ENCODE measurements at places on chromosomes 3 and 15. TPM values are rescaled to one million over a fixed set of nuclear protein-coding genes. Genes with fewer than 3 reads are reported as not detected.

GRCh38 chr3:117602058-117602644 is 892.6 kb downstream of the TUSC7 start:
- DNase-seq: no peak

DNA sequence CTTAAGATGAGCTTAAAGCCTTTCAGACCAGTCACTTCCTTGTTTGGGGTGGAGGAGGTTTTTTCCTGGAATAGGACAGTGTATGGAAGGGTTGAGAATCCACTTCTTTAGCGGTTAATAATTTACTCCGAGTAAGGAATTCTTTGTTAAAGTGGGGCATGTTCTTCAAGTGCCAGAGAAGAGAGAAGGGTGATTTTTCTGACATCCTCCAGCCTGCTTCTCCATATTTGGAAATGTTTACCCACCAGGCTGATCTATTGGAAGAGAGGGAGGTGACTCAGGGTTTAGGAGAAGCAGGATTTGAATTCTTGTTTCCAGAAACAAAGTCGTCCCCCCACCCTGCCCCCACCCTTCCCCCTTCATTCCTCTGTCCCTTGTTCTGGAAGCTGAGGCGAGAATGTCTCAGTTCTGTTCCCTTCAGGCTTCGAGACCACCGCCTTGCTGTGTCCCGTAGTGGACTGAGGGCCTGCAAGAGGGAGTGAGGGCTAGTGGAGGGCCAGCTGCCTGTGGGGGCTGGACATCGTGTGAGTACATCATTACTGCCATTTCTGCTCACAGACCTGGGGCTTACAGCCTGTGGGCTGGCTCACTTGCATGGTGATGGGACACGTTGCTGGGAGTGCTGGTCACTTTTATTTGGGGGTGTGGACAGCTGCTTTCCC is 58.5 kb downstream of the LPP start:
- peak; percentile 99 for DNase-seq

DNA sequence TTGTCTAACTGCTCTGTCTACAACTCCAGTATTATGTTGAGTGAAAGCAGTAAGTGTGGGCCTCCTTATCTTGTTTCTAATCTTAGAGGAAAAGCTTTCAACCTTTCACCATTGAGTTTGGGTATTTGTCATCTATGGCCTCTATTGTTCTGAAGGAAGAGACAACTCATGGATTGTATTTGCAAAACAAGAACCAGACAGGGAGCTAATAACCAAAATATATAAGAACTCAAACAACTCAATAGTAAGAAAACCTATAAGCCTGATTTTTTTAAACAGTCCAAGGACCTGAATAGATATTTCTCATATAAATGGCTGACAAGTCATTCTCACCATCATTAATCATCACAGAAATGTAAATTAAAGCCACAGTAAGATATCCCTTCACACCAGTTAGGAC is 113.0 kb downstream of the TAFA4 start:
- no peak for DNase-seq

GRCh38 chr15:50110285-50110684 is 8.7 kb downstream of the ATP8B4 start:
- DNase-seq: no peak

The CIB1 gene
- total RNA-seq: 45.6 TPM

The SKOR1 gene
- total RNA-seq: 0.10 TPM

DNA sequence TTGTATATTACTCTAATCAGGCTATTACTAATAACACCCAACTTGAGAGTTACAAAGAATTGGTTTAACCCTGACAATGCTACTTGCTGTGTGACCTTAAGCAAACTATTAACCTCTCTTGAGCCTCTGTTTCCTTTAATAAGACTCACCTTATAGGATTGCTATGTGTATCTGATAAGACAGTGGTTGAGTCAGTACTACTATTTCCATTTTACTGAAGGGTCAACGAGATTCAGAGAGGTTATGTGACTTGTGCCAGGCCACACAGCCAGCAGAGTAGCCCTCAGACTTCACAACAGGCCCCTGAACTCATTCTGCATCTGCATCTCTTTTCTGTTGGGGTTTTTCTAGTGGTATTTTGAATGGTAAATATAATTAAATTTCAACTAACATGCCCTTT is 420.1 kb downstream of the MAGI1 start:
- DNase-seq: no peak

The BLM gene
- total RNA-seq: 0.89 TPM

DNA sequence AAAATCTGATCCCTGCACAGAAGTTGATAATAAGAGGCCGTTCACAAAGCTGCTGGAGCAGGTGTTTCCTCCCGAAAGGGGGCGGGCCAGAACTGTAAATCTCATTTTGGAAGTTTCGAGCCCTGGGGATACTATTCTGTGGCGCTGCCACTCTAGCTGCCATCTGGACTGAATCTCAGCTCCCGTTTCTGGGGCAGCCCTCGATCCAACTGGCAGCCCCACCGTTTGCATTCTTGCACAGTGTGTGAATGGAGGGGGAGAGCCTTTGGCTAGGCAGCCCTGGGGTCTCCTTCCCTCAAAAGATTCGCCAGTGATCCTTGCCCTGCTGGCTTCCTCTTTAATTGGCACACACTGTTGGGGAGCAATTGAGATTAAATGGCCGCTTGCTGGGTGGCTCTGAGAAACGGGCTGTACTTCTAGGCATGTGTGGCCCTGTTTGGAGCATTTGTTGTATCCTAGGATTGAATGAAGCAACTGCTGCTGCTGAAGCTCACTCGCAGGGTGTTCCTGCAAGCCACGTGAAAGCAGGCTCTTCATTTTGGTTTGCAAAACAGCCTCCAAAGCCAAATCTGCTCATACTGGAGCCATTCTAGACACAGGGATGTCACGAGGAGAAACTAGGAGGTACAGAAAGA is 57.2 kb upstream of the TOPAZ1 start:
- DNase-seq: no peak

GRCh38 chr15:31461911-31462480 is 135.4 kb downstream of the KLF13 start:
- DNase-seq: no peak

The CLDN16 gene
- 30.2 TPM for total RNA-seq

The GXYLT2 gene
- 1.0 TPM for total RNA-seq

The NIT2 gene
- total RNA-seq: 25.5 TPM

DNA sequence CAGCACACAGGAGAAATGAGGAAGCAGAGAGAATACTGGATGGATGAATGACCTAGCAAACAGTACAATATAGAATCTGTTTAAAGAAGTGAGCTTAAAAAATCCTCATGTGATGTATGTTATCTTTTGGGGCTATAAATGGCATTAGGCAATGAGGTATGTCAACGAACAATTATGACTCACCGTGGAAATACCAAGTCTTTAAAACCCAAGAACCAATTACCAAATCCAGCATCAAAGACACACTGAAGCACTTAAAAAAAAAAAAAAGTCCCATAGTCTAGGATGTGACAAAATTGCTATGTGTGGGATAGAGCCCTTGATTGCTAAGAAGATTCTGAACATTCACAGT is 36.3 kb upstream of the HERC1 start:
- DNase-seq: no peak

The MESP2 gene
- total RNA-seq: not detected

DNA sequence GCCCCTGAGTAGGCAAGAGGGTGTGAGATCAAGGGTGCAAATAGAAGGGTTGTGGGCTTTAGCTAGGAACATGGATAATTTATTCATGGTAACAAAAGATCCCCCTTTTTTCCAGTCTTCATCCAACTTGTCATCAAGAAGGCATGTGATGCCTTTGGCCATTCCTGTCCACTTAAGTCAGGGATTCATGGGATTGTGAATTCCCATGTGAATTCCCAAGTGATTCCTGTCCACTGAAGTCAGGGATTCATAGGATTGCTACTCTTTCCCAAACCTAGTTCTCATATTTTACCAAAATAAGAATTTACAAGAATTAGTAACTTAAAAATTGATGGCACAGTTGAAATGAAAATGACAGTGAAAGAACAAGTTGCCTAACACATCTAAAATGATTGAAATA is 40.8 kb downstream of the HMG20A start:
- DNase-seq: peak; percentile 40

The ROPN1 gene
- total RNA-seq: not detected

DNA sequence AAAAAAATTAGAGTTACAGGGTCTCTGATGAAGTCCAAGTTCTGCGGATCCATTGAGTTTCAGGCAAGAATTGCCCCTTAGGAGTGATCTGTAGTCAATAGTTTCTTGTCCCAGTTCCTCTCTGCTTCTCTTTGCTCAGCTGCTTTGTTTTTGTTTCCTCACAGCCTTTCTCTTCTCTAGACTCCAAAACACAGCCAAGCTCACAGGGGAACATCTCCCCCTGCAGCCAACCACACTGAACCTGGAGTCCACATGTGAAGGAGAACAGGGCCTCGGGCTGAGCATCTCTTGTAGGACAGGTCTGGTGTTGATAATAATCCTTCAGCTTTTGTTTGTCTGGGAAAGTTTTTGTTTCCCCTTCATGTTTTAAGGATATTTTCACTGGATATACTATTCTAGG is 202.6 kb upstream of the ATP10A start:
- no peak for DNase-seq

The DNAH12 gene
- total RNA-seq: 0.25 TPM

DNA sequence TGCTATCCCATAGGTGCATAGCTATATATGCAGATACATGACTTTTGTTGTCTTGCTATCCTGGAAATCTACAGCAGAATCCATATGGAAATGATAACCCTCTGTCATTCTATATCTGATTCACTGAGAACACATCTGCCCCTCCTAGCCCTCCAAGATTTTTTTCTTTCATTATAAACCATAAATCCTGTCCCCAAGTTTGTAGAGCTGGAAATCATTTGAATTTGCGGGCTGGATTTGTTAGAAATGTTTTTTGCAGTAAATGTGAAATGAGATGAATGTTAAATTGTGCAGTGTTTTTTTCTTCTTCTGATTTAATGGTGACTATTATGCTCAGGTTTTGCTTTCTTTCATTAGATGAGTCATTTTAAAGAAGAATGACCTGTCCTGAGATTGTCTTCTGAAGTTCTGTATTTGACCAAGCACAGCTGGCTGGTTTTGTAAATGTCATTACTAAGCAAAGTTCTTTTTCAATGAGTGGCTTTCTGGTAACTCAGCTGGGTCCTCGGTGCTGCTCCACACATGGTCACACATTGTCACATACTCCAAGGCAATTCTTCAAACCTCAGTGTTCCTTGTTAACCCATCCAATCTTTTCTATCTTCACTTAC is 25.3 kb upstream of the ABHD17C start:
- DNase-seq: peak; percentile 27

DNA sequence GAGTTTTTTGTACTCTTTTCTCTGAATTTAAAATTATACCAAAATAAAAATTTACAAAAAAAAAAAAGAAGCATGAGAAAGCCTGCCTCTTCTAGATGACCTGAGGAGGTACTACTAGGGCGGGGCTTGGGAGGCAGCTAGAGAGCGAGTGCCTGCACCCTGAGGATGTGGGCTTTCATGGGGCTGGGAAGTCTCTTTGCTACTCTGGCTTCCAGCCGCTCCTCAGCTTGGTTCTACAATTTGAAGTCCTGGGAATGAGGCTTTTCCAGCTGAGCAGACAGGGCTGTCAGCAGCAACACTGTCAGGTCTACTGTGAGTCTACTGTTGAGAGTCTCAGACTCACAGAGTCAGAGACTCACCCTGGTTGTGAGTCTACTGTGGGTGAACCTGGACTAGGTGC is 8.2 kb upstream of the PSTPIP1 start:
- no peak for DNase-seq

DNA sequence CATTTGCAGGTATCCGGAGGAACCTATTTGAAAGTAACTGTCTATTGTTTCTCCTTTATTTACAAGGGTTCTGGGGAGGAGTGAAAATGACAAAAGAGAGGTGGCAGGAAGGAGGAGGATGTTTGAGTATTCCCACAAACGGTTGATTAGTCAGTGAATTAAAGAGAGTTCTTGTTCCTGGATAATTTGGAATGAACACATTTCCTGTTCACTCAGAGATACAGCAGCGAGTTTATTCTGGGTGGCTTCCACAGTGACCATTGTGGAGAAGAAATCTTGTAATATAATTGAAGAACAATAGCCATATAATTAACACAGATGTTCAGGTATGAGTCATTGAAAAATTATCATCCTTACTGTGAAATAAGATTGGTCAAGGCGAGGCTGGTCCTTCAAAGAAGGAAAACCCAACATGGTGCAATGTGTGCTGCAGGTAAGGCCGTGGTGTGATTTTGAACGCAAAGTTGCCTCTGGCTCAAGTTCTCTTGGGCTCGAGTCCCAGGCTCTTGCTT is 77.3 kb downstream of the NFKBIZ start:
- peak; percentile 56 for DNase-seq

DNA sequence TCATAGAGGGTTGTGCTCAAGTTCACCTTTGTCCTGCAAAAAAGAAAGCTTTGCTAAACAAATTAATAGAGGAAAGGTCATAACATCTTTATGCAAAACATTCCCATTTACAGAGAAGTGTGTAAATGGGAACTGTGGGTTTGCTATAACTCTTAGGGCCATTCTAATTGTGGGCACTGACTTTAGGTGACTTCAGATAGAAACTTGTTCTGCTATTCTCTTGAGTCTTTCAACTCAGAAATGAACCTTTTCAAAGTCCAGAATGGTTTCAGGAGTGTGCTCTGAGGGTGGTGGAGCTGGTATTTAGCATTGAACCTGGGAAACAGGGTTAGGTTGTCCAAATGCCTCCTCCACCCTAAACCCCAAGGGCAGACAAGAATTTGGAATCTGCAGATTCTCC is 34.0 kb downstream of the SPTSSB start:
- DNase-seq: no peak

DNA sequence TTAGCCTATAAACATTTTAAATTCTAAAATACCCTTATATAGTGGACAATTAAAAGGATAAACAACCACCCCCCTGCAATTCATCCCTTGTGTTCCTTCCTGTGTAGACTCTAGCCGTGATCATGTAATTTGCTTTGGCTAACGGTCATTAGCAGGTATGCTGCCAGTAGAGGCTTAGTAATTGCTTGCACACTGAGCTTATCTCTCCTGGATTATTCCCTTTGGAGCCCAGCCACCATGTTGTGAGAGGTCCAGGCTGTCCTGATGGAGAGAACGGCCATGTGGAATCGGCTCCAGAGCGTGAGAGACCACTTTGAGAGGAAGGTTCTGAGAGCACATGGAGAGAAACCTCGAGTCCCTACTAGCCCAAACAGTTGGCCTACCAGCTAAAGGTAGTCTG is 11.0 kb upstream of the BNC1 start:
- DNase-seq: no peak

- DNase-seq: no peak
These were observed 74.6 kb upstream of the PSMD6 start for GRCh38 chr3:64097920-64098319.

The DAPK2 gene
- total RNA-seq: 0.17 TPM

- no peak for DNase-seq
These were observed 270.6 kb upstream of the MEIS2 start for GRCh38 chr15:37370941-37371340.
